Fibroblast of villous mesenchyme (primary cell): ENCODE measurements at places on chromosomes 11 and 22. TPM values are rescaled to one million over a fixed set of nuclear protein-coding genes. Genes with fewer than 3 reads are reported as not detected.

DNA sequence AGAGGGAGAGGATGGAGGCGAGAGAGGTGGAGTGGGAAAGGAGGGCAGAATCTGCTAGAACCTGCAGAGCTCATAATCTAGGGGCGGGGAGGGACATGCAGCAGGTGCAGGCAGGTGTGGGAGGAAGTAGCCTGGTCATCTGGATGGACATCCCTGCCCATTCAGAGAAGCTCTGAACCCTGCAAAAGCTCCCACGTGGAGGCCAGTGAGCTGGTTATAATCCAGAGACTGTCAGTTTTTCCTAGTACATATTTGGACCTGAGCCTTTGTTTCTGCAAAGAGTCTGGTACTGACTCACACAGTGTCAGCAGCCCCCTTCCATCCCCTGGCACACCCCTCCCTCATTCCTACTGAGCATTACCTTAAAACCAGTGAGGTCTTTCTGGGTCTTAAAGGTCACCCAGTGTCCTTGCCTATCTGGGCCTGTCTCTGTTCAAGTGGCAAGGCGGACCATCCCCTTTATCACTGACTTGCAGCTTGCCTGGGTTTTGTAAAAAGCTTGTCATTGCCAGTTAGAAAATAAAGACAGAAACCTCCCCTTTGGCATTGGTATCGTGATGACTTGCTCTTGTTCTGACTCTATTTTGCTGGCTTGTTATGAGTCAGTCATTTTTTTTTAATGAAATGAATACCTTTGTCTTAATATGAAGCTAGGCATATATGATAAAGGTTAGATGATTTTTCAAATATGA lies 26.1 kb downstream of the PTPRJ start:
- no peak for DNase-seq

GRCh38 chr22:33678523-33678922 lies 241.8 kb downstream of the LARGE1 start:
- no peak for DNase-seq

DNA sequence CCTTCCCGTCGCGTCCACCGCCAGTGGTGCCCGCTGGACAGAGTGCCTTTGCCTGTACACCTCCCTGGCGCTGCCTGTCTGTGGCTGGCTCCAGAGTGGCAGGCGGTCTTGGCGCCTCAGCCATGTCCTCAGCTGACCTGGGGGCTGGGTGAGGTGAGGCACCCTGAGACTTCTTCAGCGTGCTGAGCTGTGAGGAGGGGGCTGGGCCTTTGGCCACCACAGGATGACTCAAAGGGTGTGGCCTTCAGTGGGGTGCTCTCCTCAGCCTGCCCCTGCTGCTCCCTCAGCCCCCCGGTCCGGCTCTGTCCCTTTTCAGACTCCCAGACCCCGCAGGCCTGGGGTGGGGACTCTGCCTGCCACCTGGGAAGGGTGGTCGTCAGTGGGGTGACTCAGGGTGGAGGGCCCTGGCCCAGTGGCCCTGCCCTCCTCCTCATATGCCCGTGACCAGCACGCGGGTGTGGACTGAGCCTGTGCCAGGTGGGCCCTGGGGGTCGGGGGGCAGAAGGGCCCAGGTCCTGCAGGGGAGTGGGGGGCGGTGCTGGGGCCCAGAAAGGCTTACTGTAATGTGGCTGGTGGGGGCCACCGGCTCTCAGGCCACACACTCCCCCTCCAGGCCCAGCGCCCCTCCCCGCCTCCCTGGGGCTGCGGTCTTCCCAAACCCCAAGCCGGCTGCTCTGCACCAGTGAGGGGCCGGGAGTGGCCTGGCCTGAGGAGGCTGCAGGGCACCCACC lies 15.9 kb downstream of the CRELD2 start:
- DNase-seq: peak; percentile 59

DNA sequence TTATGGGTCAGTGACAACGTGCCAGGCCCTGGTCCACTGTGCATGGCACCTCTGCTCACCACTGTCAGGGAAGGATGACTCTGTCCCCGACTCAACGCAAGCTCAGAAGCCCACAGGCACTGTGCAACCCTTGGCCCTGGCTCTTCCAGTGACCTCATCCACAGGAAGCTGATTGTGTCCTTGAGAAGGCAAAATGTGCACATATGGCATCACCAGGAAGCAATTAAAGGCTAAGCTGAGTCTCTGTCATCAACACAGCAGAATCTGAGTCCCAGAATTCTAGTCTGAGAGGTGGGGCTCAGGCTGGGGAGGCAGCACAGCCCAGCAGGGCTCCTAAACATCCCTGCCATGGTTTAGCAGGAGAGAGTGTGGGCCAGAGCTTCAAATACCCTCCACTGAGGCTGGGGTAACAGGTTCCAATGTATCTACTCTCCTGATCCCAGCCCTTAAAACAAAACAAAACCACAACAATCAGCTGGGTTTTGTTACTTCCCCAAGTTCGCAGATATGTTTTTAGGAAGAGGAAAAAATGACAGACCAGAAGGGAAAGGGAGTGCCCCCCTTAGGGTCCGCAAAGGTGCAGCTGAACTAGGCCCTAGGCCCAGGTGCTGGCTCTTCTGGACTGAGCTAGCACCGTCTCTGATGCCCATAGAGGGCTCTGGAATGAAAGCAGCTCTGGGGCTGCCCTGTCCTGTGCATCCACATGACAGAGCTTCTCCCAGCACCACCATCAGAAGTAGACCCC lies 33.5 kb upstream of the GNAZ start:
- DNase-seq: peak; percentile 2

GRCh38 chr11:8533332-8533731 lies 60.7 kb downstream of the STK33 start:
- DNase-seq: no peak

GRCh38 chr11:20501971-20502370 lies 97.4 kb upstream of the SLC6A5 start:
- DNase-seq: no peak

GRCh38 chr22:30434843-30435242 lies 9.3 kb downstream of the MTFP1 start:
- no peak for DNase-seq

DNA sequence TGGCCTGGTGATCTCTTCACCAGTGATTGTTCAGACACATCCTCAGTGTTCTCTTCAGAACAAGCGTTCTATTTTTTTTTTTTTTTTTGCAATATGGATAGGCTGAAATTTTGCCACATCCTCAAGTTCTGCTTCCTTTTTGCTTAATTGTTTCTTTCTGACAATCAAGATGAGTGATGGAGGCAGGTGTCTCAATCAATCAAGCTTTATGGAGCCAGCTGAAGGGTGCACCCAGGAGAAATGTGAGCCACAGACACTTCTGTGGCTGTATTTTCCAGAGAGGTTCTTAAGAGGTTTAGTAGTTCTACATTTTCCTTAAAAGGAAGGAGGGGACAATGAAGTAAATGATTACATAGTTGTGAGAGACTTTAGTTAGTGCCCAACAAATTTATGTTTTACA lies 43.9 kb upstream of the ASPHD2 start:
- DNase-seq: no peak

DNA sequence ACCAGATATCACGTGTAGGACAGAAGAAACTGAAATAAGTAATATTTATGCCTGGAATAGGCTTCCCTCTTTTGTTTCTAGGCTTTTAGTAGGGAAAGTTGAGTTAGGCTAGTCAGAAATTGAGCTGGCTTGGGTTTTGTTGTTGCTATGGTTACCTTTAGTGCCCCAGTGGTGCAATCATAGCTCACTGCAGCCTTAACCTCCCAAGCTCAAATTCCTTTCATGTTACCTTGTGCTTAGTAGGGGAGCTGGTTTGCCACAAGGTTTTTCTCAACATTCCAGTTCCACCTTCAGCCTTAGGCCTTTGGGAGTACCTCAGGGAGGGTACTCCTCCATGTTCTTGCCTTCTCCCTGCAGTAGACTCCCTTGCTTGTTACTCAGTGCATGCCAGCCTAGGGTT lies 69.1 kb upstream of the SUSD2 start:
- DNase-seq: no peak

Gene RIC8A
- 154 and 167 TPM in 2 replicates for total RNA-seq
